ENCODE measurements at places on chromosomes 12 and 14.

- DNase-seq: no peak
Observed at GRCh38 chr12:40175045-40175444, 49.8 kb upstream of the LRRK2 start.

DNA sequence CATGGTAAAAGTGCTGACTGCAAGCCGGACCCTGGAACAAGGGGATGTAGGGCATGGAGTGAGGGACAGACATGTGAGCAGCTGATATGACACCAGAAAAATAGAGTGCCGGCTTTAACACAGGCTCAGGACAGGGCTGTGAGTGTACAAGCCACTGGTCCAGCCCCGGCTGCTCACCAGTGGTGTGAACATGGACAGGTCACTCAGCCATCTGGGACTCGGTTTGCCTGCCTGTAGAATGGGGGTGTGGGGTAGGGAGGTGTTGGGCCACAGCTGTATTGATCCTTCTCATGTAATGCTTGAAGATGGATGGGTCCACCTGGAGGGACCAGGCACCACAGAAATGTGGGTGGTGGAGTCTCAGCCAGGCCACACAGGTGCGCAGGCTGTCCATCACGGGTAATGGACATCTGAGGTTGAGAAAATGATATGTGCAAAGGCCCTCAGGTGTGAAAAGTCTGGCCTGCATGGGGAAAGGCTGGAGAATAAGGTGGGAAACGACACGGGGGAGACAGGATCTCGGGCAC, 10.6 kb upstream of the KRT74 start:
- DNase-seq: no peak

DNA sequence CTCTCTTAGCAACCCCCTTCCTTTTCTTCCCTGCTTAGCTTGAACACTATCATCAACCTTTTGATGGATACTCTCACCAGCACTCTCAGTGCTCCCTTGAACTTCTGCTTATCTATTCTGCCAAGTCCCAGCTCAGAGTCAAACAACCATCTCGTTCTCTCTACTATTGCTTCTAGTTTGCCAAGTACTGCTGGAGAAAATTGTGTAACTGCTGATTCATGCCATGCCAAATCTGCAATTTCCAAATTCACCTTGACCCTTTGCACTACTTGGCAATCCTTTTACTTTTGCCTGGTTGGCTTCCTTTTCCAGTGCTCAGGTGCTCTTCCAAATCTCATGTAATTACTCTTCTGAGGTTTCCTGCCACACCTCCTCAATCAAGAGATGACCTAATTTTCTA, 2.8 kb upstream of the CCDC196 start:
- DNase-seq: no peak

GRCh38 chr12:109113661-109114321, 2.6 kb upstream of the ACACB start:
- no peak for DNase-seq

DNA sequence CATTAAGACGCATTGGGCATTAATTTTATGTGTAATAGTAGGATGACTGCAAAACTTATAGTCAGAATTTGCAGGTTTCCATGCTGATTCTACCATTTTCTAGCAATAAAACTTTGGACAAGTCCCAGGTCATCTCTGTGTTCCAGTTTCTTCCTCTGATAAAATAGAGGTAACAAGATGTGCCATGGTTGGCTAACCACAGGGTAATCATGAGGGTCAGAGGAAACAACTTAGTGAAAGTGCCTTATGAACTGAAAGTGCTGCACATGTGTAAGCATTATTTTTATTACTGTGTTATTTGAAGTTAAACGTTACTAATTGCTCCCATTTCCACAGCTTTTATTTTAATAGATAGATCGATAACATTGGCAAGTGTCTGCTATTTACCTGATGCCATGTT, 21.1 kb downstream of the SMCO2 start:
- DNase-seq: no peak

DNA sequence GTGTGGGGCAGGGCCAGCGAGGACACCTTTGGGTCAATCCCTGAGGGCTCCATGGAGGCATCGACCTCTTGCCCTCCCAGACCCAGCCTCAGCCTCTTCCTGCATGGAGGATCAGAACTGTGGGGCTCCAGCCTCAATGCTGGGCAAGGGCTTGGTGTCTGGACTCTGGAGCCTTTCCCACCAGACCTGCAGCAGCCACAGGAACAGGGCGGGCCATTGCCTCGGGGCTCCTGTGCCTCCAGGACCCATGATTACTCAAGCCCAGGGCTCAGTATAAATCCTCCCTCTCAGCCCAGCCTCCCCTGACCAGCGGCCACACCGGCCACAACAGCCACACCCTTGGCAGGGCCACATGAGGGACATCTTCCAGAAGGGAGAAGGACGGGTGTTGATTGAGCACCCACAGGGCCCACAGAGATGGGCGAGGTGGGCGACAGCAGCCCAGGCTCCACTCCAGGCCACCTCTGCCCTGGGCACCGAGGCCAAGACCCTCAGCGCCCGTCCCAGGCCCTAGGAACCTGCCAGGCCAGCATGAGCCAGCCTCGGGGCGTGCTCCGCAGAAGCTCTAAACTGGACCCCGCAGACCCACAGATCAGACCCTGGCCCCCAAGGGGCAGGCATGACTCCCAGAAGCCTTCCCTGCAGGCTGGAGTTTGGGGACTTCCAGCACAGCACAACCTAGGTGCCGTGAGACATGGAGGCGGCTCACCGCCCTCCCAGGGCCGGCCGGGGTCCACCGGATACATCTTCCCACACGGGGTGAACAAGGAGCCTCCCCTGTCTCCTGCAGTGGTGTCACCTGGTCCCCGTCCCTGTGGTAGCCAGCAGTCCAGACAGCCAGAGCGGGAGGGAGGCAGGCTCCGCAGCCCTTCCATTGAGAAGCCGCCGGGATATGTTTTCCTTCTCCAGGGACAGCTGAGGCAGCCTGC, 25.1 kb downstream of the NCOR2 start:
- no peak for DNase-seq

DNA sequence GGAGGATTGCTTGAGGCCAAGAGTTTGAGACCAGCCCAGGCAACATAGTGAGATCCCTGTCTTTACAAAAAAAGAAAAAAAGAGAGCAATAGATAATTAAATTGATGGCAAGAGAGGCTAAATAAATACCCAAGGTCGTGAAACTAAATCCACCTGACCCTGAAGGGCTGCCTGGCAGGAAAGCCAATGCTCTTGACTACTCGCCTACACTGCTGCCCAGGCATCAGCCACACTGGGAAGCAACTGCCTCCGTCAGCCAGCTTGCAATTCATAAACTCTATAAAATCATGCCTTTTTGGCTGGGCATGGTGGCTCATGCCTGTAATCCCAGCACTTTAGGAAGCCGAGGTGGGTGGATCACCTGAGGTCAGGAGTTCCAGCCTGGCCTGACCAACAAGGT, 31.7 kb upstream of the RASSF3 start:
- no peak for DNase-seq

GRCh38 chr14:96876747-96877146, 79.6 kb downstream of the VRK1 start:
- no peak for DNase-seq

GRCh38 chr12:32776258-32776657, 20.6 kb upstream of the YARS2 start:
- DNase-seq: no peak

GRCh38 chr14:104698688-104699425, 9.4 kb downstream of the INF2 start:
- DNase-seq: no peak

DNA sequence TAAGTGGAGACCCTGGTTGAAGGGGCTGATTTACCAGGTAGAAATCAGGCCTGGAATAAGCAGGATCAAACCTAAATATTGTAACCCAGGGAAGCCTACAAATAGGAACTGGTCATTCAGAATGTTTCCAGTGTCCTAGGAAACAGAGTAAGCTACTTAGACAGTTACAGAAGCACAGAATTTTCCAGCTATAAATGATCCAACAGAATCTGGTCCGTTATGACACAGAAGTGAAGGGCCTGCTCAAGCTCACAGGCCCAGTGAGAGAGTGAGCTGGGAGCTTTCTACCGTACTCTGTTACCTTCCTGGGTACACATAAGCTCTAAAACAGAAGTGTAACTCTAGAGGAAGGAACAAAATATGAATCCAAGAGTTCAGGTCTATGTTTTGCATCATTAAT, 119.1 kb downstream of the TTC7B start:
- DNase-seq: no peak

- DNase-seq: no peak
Observed at GRCh38 chr12:100266585-100266834, 369 bp downstream of the DEPDC4 start.

DNA sequence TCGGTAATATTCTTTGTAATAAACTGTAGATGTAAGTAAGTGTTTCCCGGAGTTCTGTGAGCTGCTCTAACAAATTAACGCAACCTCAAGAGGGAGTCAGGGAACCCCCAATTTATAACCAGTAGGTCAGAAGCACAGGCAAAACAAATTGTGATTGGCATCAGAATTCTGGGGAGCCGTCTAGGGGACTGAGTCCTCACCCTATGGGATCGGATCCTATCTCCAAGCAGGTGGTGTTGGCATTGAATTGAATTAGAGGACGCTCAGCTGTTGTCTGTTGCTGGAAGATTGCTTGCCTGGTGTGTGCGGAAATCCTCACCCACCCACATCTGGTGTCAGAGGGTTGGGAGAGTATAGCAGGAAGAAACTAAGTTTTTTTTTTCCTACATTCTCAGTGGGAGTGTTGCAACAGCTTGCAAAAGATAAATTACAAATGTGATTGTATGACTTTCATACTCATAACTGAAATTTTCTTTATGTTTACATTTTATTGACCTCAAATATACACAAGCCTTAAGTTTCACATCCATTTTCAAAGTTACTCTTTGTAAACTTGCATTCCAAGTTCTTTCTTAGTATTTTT, 5.5 kb downstream of the TMEM52B start:
- no peak for DNase-seq

GRCh38 chr12:91441246-91441645, 258.6 kb upstream of the DCN start:
- DNase-seq: no peak

DNA sequence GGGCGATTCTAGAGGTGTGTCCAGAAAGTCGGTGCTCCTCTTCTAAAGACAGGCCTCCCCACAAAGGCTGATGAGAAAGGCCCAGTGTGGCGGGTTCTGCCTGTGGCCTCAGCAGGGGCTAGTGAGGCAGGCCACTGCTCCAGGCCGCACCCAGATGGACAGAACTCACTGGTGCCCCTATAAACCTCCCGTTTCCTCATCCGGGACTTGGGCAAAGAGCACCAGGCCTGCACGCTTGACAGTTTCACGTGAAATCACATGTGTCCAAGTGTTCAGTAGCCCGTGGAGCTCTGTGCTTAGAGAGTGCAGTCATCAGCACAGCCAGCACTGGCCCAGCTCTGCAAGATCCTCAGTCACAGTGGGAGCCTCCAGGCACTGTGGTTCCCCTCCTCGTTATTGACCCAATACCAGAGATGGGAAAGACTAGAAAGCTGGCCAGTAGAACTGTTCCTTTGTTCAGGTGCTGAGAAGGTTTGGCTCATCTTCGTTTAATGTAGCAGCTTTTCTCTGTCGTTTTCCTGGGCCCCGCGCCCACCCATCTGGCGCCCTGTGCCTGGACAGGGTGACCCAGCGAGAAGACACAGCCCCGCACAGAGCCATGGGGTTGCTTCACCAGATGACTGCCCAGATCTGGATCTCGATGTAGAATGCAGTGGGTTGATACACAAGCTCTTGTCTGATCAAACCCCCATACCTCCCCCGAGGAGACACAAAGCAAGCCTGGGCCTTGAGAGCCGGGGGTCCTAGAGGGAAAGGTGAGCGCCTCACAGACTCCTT, 26.3 kb downstream of the IL31 start:
- DNase-seq: no peak

- DNase-seq: no peak
Observed at GRCh38 chr12:2099595-2099994, 46.8 kb downstream of the CACNA1C start.

GRCh38 chr12:49301760-49302159, 6.8 kb downstream of the PRPH start:
- no peak for DNase-seq

DNA sequence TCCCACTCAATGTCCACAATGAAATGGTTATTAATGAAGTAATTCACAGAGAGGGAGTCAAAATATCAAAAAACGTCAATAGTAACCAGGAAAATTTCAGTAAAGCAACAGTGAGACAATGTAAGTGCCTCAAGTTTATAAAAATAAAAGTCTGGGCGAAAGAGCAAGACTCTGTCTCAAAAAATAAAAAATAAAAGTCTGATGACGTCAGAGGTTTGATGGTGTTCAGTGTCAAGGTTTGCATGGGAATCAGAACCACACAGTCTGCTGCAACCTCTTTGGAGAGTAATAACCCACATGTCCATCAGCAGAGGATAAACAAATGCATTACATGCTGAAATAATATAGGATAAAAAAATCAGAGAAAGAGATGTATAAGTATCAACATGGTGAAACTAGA, 152.4 kb downstream of the ASCL1 start:
- no peak for DNase-seq

DNA sequence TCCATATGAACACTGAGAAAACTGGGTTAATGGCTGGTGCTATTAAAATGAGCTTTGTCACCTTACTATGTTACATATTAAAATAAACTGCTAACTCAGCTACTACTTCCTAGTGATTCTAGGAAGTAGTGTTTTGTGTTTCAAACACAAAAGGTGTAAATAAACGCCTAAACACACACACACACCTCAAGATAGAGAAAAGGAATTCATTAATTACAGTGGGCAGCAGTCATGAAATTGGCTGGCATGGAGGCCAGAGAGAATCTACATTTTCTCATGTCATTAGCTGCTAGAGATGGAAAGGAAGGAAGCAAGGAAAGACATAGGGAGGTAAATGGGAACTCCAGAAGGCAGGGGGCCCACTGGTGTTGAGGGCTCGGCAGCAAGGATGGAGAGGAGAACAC, 787 bp upstream of the PRMT5 start:
- no peak for DNase-seq

DNA sequence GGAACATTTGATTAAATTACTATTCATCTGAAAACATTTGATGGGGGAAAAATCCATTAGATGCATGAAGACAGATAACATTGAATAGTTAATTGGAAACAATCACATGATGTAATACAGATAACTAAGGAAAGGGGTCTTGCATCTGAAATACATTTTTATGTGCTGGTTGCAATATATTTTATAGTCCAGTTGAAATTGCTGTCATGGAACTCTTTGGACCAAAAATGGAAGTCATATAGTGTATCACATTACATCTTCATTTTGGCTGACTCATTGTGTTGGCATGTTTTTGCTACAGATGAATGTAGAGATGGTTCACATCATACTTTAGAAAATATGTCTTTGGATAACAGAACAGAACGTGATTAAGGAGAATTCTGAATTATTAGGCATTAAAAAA, 43.0 kb upstream of the GNPNAT1 start:
- no peak for DNase-seq

- peak; percentile 12 for DNase-seq
Observed at GRCh38 chr12:131045705-131046460, 92.2 kb downstream of the ADGRD1 start.

GRCh38 chr14:103206023-103206481, 82.8 kb downstream of the TNFAIP2 start:
- no peak for DNase-seq

- DNase-seq: no peak
Observed at GRCh38 chr12:91722072-91722471, 423.6 kb downstream of the BTG1 start.

- no peak for DNase-seq
Observed at GRCh38 chr12:2396448-2396871, 343.7 kb downstream of the CACNA1C start.
